ENCODE measurements at places on chromosomes 5 and 9.

- no peak for DNase-seq
Observed at GRCh38 chr5:97737608-97738007, 554.6 kb upstream of the RIOK2 start.

DNA sequence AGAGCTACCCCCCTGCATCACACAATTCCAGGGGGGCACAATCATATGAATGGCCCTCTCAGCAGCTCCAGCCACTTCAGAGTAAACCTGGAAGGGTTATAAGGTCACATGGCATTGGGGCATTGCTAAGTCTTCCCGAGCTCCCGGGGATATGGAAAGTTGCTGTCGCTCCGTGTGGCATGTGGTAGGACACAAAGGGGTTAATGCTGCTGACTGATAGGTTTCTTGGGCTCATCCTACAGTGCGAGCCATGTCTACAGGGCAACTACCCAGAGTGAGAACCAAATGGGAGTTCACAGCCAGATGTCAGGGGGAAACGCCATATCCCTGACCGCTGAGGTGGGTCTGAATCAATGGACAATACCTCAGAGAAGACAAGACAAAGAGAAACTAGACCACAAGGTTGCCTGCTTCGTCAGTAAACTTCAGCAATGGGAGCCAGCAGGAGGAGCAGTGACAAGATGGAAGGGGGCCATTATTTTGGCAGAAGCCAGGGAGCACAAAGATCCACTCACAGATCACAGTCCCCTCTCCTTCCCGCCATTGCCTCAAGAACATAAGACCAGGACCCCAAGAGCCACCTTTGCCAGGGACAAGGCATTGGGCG is 52.4 kb upstream of the SHISAL2B start:
- no peak for DNase-seq

DNA sequence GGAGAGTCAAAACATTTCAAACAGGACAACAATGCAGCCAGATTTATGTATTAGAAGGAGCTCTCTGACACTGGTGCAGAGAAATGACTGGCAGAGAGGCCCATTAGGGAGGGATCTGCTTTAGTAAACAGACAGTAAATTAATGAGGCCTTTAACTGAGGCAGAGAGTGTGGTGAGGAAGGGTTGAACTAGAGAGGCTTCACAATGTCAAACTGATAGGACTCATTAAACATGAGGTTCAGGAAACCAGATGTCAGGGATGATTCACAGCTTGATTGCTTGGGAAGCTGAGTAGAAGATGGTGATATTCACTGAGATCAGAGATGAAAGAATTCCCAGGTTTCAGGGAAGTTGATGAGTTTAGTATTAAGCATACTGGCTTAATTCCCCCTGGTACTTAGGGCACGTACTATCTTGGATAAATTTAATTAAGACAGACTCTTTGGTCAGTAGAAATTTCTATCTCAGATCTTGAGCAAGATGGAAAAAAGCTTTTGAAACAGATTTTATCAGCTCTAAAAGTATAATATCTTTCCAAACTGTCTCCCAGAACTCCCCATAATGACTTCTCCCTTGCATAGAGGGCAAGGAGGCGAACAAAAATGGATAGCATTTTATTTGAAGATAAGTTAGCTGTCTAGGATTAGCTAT is 8.6 kb upstream of the MUSK start:
- DNase-seq = no peak

DNA sequence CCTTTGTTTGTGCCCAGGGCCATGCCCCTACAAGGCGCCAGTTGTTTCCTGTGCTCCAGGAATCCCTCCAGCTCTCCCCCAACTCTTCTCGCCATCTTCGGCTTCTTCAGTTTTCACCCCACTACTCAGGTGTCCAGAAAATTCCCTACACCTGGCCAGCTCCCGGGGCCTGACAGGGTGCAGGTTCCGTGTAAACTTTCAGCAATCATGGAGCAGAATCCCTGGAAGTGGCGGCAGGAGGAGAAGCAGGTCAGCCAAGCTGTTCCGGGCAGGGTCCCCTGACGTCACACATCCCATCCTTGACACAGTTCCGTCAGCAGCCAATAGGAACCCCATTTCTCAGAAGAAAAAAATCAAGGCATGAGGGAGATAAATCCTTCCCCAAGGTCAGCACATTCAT is 12.2 kb upstream of the ADGRD2 start:
- DNase-seq = no peak

DNA sequence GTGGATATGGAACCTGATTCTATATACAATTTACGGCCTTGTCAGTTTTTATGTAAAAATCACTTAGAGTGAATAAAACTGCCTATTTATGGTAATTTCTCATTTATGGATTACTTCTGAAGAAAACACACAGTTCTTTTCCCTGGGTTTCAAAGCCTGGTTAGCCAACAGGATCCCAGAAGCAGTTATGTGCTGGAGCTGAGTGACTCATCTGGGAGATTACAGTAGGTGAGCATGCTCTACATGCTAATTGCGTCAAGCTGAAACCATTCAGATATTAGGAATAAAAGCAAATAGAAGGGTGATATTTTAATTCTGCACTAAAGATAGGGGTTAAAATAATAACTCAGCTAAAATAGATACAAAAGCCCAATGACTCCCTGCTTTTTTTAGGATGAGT is 47.8 kb downstream of the PDE4D start:
- no peak for DNase-seq

GRCh38 chr5:171980792-171981191 is 25.6 kb downstream of the FBXW11 start:
- no peak for DNase-seq

DNA sequence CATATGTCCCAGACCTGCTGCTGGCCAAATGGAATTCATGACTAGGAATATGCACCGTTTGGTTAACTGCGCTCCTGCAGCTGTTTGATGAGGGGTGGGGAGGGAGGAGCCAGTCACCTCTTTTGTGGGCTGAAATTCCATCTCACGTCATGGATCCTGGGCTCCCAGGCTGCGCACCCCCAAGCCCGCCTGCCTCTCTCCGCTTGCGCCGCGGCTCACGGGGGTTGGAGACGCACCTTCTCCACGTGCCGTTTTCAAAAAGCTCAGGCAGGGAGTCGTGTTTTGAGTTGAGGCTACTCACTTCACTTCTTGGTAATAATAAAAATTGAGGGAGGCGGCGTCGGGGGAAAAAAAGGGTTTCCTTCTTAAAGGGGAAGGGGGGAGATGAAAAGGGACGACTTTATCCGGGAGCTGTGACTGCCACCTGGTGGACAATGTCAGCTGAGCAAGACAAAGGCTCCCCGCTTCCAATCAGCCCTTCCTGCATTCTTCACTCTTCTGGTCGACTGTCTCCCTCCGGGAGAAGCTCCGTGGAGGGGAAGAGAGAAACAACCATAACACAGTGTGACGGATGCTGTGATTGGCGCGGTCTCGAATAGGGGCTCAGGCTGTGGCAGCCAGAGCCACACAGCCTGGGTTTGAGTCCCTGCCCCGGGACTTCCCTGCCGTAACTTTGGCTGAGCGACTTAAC is 15.9 kb upstream of the C5orf47 start:
- DNase-seq = peak; percentile 26

GRCh38 chr5:56145511-56145910 is 87.6 kb downstream of the ANKRD55 start:
- DNase-seq = no peak

DNA sequence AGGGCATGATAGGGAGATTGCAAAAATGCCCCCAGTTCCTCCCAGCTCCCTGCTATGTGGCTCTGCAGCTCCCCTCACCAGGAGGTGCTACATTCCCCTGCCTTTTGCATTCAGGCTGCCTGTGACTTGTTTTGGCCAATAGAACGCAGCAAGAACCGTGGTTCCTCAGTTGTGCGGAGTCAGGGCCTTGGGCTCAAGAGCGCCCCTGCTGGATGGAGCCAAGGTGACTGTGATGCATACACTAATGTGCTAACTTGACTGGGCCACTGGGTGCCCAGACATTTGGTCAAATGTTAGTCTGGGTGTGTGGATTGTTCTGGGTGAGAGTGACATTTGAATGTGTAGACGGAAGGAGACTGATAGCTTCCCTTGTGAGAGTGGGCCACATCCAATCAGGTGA is 123.3 kb upstream of the MVB12B start:
- DNase-seq = no peak

DNA sequence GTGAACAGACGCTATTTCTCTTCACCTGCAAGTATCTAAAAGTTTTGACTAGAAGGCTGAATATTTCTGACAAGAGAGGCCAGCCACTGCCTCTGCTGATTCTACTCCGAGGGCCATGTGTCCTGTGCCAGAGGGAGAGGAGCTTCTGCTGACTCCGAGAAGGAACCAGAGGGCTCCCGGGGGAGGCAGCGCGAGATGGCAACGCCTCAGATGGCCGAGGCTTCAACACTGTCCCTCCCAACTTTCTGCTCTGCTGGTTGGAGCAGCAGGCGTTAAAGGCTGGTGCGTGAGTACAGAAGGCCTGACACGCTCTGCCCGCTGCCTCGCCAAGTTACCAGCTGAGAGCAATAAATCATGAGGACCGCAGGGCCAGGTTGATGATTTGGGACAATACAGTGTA is 178.8 kb downstream of the GAPVD1 start:
- DNase-seq = no peak

GRCh38 chr5:37850226-37850865 is 10.5 kb upstream of the GDNF start:
- DNase-seq = no peak

DNA sequence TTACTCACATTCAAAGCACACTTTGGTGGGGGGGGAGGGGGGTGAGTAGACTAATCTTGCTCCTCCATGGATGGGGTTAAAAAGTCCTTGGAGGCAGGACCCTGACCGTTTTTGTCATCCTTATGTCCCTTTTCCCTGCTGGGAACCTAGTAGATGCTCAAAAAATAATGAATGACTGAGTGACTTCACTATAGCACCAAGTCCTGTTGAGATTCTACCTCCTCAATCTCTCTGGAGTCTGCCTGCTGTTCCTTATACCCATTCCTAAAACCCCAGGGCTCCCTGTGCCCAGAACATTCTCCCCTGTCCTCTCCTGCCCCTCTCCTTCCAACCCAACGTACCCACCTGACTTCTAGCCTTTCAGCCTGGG is 2.3 kb upstream of the CSF2 start:
- no peak for DNase-seq

- peak; percentile 41 for DNase-seq
Observed at GRCh38 chr9:134455934-134456755, 129.9 kb downstream of the RXRA start.

DNA sequence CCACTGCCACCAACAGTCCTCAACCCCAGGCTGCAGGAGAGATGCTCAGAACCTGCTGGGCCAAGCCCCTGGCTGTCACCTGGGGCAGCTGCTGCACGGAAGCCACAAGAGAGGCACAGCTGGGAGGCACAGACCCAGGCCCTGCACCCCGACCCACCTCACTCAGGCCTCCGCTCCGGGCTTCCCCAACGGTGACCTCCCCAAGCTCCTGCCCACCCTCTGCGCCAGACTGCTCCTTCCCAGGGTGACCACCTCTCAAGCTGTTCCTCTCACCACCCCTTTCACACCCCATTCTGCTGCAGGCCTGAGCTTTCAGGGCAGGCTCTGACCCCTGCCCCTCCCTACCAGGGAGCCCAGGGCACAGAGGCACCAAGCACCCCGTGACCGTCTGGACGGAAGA is 33.0 kb downstream of the VAV2 start:
- DNase-seq = no peak

DNA sequence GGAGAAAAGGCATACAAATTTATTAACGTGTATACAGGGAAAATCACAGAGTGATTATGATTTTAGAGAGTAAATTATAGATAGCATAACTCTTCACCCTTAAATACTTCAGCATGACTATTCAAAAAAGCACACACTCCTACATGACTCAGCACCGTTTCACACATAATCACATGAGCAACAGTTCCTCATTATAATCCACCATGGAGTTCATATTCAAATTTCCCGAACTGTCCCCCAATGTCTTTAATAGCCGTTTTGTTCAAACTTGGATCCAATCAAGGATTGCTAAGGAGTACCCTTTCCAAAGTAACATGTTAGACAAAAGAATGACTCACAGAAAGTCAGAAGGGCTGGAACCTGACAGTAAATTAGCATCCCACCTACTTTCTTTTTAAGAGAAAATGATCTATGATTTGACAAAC is 32.1 kb downstream of the RAPGEF1 start:
- no peak for DNase-seq

DNA sequence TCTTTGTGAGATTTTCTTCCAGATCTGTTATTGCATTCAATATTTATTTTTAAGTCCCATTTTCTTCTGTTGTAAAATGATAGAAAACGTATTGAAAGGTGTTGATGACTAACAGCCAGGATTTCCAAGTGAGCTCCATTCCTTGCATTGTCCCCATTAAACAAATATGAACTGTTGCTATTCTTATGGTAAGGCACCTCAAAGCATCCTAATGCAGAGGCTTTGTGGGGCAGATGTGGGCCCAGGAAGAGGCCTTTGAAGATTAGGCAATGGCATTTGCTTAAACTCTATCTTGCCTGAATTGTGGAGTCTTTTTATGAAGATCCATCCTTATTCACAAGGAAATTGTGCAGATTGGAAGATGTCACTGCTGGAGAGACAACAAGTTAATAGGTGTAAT is 38.9 kb downstream of the NTRK2 start:
- no peak for DNase-seq

GRCh38 chr9:97075289-97075985 is 36.5 kb upstream of the CTSV start:
- DNase-seq = no peak

DNA sequence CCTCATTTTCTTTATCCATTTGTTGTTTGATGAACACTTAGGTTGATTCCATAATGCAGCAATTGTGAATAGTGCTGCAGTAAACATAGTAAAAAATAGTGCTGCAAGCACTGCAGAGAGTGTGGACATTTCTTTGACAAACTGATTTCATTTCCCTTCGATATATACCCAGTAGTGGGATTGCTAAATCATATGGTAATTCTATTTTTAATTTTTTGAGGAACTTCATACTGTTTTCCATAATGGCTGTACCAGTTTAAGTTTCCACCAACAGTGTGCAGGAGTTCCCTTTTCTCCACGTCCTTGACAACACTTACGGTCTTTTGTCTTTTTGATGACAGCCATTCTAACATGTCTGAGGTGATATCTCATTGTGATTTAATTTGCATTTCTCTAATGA is 138.2 kb upstream of the PLPPR1 start:
- DNase-seq = no peak

GRCh38 chr5:143985832-143986515 is 174.0 kb downstream of the HMHB1 start:
- DNase-seq = no peak

DNA sequence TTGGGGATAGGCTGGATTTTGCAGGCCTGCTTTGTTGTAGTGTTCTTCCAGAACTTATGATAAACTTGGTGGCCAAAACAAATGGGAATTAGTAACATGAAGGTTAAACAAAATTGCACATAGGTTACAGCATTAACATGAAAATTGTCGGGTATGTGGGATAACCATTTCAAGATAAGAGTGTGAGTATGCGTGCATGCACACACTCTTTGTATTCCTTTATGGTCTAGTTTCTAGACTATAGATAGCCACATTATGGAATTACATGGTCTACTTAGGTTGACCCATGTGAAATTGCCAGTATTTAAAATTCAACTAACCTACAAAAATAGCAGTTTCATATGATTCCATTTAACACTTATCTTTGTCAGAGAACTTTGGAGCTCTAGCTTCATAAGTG is 1.4 kb downstream of the HMGCR start:
- DNase-seq = no peak

GRCh38 chr9:121345070-121345469 is 25.0 kb downstream of the STOM start:
- DNase-seq = no peak

GRCh38 chr5:79025054-79025472 is 40.0 kb upstream of the ARSB start:
- DNase-seq = peak; percentile 34
